ENCODE measurements at places on chromosomes 7 and 10.

GRCh38 chr7:113209449-113210203, 91.3 kb upstream of the SMIM30 start:
- ATAC-seq = no peak

GRCh38 chr10:113073549-113074189, 123.6 kb downstream of the TCF7L2 start:
- no peak for ATAC-seq

GRCh38 chr10:103582331-103583123, 89.0 kb downstream of the NEURL1 start:
- no peak for ATAC-seq

- no peak for ATAC-seq
Measured at GRCh38 chr10:49597426-49598163, 12.5 kb upstream of the SLC18A3 start.

DNA sequence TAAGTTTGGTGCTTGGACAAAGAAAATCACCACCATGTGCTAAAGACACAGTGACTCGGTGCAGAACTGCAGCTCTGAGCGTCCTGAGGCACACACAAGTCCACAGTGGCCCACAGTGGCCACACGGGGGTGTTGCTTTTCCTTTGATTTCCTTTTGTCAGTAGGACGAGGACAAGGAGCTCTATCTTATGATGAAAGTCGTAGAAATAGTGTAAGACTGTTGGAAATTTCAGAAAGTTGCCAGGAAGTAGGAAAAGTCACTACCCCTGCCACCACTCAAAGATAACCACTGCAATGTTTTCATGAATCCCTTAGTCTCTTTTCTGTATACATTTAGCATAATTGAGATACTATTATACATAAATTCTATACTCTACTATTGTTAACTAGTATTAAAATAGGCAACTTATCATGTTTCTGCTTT, 146.0 kb downstream of the TNS3 start:
- peak; percentile 51 for ATAC-seq

- ATAC-seq = no peak
Measured at GRCh38 chr10:78975926-78976325, 92.8 kb upstream of the ZMIZ1 start.

- ATAC-seq = no peak
Measured at GRCh38 chr7:25389489-25390106, 161.3 kb upstream of the NPVF start.

GRCh38 chr7:40463446-40463845, 328.6 kb downstream of the SUGCT start:
- no peak for ATAC-seq

DNA sequence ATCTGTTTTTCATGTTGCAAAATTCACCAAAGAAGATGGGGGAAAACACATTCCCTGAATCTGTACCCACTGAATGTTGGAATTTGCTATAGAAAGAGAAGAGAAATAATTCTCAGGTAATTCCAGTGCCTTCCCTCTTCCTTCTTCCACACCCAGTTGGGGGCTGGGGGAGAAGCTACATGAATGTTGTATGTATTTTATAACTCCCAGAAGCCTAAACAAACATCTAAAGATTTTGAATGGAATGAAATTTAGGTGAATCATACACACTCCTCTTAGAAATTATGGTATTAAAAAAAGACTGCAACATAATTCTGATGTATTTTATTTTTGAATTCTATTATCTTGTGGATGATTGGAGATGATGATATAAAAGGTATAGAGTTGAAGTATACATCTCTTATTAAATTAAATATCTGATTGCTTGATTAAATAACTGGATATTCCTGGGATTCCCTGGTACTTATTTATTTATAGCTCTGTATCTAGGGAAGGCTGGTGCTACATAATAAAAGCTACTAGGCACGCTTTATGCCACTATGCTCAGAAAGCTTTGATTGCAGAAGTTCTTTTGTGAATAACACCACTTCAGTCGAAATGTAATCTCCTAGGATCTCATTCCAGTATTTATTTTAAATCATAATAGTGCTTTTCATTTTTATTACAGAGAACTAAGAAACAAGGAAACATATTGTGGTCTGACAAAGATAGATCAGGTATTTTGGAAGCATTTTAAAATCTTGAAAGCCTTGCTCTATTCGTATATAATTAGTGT, 98.5 kb downstream of the MCU start:
- no peak for ATAC-seq

DNA sequence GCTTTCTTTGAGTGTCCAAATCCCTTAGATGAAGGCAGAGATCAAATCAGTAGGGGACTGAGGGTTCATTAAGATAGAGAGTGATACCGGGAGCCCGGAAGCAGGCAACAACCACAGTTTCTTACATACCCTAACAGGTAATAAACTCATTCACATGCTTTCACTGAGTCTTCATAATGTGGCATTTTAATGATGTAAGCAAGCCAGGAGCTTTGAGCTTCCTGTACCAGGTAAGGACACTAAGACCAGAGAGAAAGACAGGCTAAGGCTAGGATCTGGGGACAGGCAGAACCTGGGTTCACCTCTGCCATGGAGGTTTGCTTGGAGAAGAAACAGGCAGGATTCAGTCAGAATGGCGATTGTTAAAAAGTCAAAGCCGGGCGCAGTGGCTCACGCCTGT, 618.3 kb downstream of the GALNT17 start:
- no peak for ATAC-seq

GRCh38 chr7:29150856-29151255, 4.5 kb upstream of the CPVL start:
- ATAC-seq = no peak

- ATAC-seq = peak; percentile 68
Measured at GRCh38 chr10:89829887-89830269, 128.5 kb downstream of the KIF20B start.

DNA sequence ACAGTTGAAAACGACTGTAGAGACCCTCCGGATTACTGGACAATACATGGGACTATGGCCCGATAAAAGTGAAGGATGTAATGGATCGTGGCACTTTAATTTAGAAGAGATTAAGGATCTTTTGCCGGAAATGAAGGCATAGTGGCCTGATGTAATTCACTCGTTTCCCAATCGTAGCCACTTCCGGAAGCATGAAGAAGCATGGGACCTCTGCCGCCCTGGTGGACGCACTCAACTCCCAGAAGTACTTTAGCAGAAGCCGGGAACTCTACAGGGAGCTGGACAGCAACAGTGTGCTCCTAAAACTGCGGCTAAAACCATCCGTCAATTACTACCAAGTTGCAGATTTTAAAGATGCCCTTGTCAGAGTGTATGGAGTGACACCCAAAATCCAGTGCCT, 59.6 kb upstream of the NUPR2 start:
- no peak for ATAC-seq

DNA sequence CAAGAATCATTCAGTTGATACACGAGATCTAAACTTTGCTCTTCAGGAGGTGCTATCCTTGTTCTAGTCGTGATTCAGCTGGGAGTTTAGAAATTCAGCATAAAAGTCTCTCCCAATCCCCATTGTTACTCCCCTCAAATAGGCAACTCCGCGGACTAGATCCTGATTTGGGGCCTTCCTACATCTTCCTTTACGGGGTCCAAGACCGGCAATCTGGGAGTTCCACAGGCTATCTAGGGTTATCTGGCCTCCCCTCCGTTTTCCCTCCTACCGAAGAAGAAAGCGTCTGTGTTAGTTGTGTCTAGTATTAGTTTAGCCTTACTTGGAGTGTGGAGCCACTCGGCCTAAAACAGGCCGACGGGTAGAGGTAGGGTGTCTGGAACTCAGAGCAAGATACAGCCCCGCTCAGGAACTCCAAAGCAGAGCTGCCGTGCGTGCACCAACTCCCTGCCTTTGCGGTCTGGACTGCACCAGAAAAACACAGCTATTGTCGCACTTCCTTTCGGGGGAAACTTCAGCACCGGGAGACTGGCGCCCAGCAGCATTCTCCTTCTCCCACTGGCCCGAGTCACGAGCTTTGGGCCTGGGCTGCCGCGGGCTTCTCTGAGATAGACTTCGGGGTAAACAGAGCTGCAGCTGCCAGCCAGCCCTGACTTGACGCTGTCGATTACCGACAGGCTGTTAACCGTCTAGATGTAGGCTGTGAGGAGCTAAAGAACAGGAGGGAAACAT, 1.5 kb upstream of the DLX5 start:
- ATAC-seq = no peak

DNA sequence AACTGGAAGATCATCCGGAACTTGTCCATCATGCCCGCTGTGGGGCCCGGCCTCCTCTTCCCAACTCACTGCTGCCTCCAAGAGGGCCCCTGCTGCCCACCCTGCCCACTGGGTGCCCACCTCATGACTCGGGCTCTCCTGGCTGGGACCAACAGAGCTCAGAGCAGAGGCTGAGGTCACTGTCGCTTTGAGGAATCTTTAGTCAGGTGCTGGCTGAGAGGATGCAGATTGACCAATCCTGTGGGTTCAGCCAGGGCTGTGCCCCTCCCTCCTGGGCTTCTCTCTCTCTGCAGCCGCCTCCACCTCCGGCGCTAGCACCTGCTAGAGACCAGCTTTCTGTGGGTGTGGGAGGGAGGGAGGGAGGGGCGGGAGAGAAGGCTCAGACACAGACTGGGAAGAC, at the start of gene CALHM1:
Gene CALHM1 (minus strand): TSS at position 181 of the 400 bp plus-strand sequence. CDS start 149 bp downstream, at position 32.
- peak; percentile 80 for ATAC-seq

DNA sequence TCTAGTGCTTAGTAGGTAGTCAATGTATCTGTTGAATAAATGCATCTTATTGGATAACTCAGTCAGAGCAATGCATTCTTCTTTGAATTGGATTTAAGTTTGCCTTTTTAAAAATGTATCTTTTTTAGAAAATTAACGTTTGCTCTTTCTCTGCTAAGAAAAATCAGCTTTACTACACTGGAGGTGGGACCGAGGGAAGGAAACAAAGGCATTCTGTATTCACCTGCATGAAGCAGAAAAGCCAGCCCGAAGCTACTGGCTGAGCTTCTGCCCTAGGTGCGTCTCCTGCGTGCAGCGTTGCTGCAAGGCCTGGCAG, 22.2 kb upstream of the ITGB1 start:
- no peak for ATAC-seq

DNA sequence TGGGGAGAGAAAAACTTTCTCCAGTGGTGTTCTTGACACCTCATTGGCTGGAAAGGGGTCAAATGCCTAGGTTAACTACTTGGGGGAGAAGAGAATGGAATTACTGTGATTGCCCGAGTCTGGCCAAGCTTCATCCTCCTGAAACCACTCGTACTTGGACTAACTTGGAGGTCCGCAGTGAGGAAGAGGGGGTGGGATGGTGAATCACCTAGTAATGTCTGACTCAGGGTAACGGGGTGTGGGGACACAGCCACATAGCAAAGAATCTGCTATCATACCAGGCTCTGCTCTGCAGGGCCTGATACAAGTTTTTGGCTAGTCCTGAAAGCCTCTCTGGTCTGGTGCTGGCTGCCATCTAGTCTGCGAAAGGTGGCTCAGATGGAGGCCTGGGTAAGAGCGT, 190.9 kb downstream of the RPS24 start:
- ATAC-seq = no peak

GRCh38 chr10:77110757-77111156, 526.9 kb downstream of the KCNMA1 start:
- no peak for ATAC-seq

GRCh38 chr7:108171164-108171563, 41.0 kb upstream of the LAMB4 start:
- no peak for ATAC-seq

DNA sequence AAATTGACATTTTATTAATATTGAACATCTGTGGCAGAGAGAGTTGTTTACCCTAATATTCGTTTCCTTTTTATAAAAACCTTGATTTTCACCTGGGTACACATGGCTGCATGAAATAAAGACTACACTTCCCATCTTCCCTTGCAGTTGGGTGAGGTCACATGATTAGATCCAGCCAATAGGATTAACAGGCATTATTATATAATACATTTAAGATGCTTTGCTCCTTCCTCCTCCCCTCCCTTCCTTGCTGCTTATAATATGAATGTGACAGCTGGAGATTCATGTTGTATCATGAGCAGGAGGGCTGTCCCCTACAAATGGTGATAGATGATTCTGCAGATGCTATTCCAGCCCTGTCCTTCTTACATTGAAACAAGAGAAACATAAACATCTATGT, 146.6 kb downstream of the SH2D4B start:
- peak; percentile 43 for ATAC-seq

DNA sequence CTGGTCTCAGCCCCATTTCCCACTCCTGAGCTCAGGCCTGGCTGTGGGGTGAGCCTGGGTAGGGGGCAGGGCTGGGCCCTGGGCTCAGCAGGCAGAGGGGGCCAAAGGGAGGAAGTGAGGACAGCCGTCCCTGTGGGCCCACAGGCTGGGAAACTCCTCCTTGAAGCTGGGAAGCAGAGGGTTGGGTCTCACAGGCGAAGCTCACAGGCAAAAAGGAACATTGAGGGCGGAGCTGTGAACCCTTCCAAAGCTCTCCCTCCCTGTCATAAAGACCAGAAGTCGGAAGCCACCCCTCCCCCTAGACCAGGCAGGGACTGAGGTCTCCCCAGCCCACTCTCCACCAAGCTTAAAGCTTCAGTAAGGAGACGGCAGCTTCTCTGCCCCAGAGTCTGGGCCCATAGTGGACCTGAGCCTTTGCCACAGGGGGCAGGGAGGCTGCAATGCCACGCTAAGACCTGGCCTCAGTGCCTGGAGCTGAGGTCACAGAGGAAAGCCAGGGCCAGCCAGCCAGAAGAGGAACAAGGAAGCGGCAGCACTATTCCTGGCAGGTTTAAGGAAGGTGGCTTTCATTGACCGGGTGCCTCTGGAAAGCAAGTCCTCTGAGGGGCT, 1.0 kb upstream of the KCP start:
- ATAC-seq = no peak

DNA sequence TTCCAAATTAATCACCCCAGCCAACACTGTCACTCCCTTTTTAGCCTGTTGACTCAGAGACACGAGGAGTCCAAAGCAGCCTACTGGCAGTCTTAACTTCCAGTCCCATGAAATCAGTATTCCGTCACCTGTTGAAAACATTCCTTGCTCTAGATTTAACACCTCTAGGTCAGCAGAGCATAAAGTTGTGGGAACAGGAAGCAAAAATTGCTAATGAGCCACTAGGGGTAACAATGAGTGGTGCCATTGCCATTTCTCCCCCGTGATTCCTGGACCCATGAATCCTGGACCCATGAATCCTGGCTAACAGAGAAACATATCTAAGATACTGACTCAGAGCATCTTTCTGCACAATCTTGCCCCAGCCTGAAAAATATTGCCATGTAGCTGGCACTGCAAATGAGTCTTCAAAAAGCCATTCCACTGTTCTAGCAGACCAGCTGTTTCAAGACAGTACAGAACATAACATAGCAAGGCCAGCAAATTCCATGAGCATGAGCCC, 252.7 kb upstream of the PTER start:
- no peak for ATAC-seq

DNA sequence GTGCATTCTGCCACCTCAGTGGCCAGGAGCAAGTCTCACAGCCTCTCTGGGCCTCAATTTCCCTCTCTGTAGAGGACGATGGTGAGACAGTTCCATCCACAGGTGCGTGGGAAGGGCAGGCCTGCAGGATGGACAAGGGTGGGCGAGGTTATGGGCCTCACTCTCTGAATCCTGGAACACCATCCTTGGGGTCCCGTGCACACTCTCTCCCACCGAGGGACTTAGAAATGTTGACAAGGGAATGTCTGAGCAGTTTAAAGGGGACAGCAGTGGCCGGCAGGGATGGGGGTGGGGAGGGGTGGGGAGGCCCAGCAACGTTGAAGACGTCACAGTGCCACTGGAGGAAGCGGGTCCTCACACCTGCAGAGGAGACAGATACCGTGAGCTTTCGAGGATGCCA, 111.5 kb downstream of the FOXL3 start:
- no peak for ATAC-seq

GRCh38 chr10:84123362-84123761, 15.9 kb upstream of the GHITM start:
- ATAC-seq = no peak

- peak; percentile 55 for ATAC-seq
Measured at GRCh38 chr7:148575640-148576411, 14.7 kb upstream of the C7orf33 start.

- ATAC-seq = no peak
Measured at GRCh38 chr10:71292624-71293445, 26.2 kb upstream of the SLC29A3 start.

Data from stimulated activated memory B cell treated with anti-CD40 and anti-IgM and Interleukin-4, amounts not matched to agents 10 μg/mL and 1 μg/mL and 100 μg/mL, for 72 hours (primary cell).